ENCODE measurements at places on chromosomes 11 and 22. TPM values are rescaled to one million over a fixed set of nuclear protein-coding genes. Genes with fewer than 3 reads are reported as not detected.
A peak's percentile ranks its signal among the peaks of the same experiment; 100 is the strongest.

GRCh38 chr11:73157101-73158010 is 15.2 kb upstream of the FCHSD2 start:
- H3K4me1 ChIP-seq = peaks cover 63% of the 10 kb centered on the region
- no peak for DNase-seq
- peak overlapping the region; percentile 33 for H3K27ac ChIP-seq
- no peaks in the 10 kb centered on the region for H3K27me3 ChIP-seq
- no peaks in the 10 kb centered on the region for H3K36me3 ChIP-seq

C11orf65 gene
- 0.45 TPM for total RNA-seq

- no peak for DNase-seq
- H3K4me1 ChIP-seq = no peaks in the 10 kb centered on the region
- no peak overlapping the region for H3K4me3 ChIP-seq
Observed at GRCh38 chr11:126072141-126072741, 9.6 kb upstream of the CDON start.

DNA sequence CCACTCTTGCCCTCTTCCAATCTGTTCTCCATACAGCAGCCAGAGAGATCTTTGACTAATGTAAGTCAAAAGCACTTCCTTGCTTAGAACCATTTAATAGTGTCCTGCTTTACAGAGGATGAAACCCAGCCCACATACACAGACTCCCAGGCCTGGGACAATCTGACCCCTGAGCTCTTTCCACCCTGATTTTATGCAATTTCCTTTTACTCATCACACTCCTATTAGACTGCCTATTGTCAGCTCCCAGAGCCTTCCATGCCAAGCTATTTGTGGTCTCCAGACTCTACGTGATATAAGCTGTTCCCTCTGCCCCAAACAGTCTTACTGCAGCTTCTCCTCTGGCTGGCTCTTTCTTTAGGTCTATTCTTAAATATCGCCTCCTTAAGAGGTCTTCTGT is 28.1 kb downstream of the ME3 start:
- no peak for DNase-seq
- no peak overlapping the region for H3K27ac ChIP-seq
- H3K36me3 ChIP-seq = no peaks in the 10 kb centered on the region
- no peaks in the 10 kb centered on the region for H3K27me3 ChIP-seq
- H3K4me1 ChIP-seq = no peaks in the 10 kb centered on the region

- H3K27me3 ChIP-seq = no peaks in the 10 kb centered on the region
- H3K36me3 ChIP-seq = no peaks in the 10 kb centered on the region
- DNase-seq = no peak
- no peaks in the 10 kb centered on the region for H3K4me1 ChIP-seq
- no peak overlapping the region for H3K27ac ChIP-seq
- H3K4me3 ChIP-seq = no peak overlapping the region
Observed at GRCh38 chr11:95318498-95318897, 87.5 kb upstream of the SESN3 start.

- no peak overlapping the region for H3K27ac ChIP-seq
- DNase-seq = no peak
- no peaks in the 10 kb centered on the region for H3K27me3 ChIP-seq
- H3K36me3 ChIP-seq = no peaks in the 10 kb centered on the region
- no peak overlapping the region for H3K4me3 ChIP-seq
- no peaks in the 10 kb centered on the region for H3K4me1 ChIP-seq
Observed at GRCh38 chr11:71208011-71208774, 44.2 kb downstream of the SHANK2 start.

KBTBD3 gene
- total RNA-seq = 9.9 TPM

LRRC75B gene
- 4.8 TPM for total RNA-seq

DNA sequence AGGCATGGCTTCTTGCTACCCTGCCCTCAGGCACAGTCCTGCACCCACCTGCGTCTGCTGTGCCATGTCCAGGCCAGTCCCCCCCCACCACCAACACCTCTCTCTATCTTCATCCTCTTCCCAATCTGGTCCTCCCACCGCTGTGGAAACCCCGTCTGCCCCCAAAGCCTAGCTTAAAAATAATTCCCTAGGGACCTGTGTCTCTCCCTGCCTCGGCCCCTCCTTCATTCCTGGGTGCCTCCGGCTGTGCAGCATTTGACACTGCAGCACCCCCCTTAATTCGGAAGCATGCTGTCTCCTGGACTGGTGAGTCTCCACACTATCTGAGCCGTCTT is 2.5 kb upstream of the ASCL2 start:
- no peak for DNase-seq
- H3K4me3 ChIP-seq = no peak overlapping the region
- peaks cover 2% of the 10 kb centered on the region for H3K27me3 ChIP-seq
- H3K36me3 ChIP-seq = no peaks in the 10 kb centered on the region

DNA sequence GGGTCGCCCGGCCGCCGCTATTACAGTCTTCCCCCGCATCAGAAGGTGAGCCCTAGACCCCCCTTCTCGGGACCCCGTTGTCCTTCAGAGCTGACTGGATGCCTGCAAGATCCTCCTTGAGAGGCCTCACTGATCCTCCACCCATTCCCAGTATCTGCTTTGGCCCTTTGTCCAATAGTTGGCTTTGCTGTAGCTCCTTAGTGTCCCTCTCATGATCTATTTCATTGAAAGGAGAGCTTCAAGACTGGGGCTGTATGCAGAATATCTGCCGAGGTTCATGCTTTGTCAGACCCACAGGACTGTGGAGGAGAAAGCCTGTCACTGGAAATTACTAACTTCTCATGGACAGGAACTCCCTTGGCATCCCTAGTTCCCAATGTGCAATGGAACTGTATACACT is 499 bp downstream of the DLAT start:
- peak overlapping the region; percentile 75 for H3K27ac ChIP-seq
- H3K27me3 ChIP-seq = no peaks in the 10 kb centered on the region
- H3K36me3 ChIP-seq = peaks cover 23% of the 10 kb centered on the region
- peaks cover 21% of the 10 kb centered on the region for H3K4me1 ChIP-seq

LRRC74B gene
- not detected for total RNA-seq

DNA sequence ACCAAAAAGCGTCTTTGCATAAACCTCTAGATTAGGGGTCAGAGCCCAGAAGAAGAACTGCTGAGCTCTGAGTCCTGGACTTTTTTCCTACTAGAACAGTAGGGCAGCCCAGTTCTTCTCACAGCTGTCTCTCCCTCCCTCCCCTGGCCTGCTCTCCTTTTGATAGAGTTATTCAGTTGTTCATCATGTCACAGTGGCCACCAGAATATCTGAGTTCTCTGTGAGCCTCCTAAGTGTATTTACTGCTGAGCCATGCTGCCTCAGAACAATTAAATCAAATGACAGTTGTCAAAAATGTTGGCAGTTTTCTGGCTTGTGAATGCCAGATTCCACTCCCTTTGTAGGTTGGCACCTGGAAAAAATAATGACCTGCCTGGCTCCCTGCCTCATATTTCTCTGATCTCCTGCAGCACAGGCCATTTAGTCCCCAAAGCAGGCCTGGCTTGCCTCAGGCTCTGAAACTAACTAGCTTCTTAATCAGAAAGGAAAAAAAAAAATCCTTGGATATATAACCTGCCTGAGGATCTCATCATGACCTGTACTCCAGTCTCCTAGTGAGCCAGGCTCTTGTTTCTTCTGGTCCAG is 377.4 kb upstream of the LARGE1 start:
- DNase-seq = no peak
- no peak overlapping the region for H3K4me3 ChIP-seq
- no peaks in the 10 kb centered on the region for H3K4me1 ChIP-seq
- H3K27ac ChIP-seq = no peak overlapping the region
- no peaks in the 10 kb centered on the region for H3K27me3 ChIP-seq
